Stimulated activated CD4-positive, alpha-beta T cell treated with anti-CD3 and anti-CD28 coated beads, Interleukin-1b, Interleukin-23, amount 100 ng/mL, for 48 hours (primary cell): ENCODE measurements at places on chromosomes 16 and 17.

DNA sequence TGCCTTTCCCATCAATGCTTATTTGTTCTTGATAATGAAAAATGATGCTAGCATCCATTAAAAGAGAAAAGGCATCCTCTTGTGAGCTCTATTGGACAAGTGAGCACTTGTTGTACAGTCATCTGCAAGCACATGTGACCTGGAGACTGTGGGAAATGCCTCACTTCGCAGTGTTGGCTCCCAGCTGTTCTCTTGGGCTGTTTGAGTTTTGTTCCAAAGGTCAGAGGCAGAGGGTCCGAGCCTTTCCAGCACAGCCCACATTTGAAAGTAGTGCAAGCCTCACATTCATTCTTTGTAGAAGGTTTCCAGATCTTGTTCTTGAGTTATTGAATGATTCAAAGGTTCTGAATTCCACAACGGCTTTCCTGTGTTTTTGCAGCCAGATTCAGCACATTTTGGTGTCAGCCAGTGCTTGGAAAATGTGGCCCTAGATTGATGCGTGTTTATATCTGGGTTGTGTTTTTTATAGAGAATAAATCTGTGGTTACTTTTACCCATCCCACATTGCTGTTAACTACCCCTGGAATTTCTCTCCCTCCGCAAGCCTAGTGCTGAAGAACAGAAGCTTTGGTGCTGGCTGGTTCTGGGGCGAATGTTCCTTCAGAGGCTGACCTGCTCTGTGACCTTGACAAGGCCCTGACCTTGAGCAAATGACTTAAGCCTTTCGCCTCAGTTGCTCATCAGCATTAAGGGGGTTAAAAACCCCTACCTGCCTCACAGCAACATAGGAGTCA, 49.8 kb downstream of the CDH1 start:
- no peak for DNase-seq

- no peak for DNase-seq
Observed at GRCh38 chr17:61366076-61366714, 33.4 kb upstream of the TBX2 start.

DNA sequence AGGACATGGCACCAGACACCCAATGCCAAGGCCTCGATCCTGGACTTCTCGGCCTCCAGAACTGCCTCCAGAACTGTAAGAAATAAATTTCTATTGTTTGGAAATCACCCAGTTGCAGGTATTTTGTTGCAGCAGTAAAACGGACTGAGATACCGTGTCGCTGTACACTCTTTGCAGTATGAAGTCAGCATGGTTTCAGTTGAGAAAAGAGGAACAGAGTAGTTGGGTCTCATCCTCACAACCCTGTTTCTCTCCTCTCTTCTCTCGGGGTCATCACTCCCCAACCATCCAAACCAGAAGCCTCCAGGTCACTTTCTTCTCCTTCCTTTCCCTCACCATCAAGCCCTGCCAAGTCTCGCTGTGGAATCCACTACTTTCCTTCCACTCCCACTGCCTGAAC, 77.8 kb downstream of the ADCY9 start:
- DNase-seq, result no peak

GRCh38 chr16:85136213-85136701, 24.0 kb upstream of the CIBAR2 start:
- no peak for DNase-seq

DNA sequence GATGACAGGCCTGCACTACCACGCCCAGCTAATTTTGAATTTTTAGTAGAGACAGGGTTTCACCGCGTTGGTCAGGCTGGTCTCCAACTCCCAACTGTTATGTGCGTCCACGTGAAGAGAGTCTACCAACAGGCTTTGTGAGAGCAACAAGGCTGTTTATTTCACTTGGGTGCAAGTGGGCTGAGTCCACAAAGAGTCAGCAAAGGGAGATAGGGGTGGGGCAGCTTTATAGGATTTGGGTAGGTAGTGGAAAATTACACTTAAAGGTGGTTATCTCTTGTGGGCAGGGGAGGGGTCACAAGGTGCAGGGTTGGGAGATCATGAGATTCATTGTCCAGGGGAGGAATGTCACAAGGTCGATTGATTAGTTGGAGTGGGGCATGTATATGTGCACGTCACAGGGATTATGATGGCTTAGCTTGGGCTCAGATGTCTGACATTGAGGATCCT, 111.6 kb downstream of the GOSR1 start:
- no peak for DNase-seq

DNA sequence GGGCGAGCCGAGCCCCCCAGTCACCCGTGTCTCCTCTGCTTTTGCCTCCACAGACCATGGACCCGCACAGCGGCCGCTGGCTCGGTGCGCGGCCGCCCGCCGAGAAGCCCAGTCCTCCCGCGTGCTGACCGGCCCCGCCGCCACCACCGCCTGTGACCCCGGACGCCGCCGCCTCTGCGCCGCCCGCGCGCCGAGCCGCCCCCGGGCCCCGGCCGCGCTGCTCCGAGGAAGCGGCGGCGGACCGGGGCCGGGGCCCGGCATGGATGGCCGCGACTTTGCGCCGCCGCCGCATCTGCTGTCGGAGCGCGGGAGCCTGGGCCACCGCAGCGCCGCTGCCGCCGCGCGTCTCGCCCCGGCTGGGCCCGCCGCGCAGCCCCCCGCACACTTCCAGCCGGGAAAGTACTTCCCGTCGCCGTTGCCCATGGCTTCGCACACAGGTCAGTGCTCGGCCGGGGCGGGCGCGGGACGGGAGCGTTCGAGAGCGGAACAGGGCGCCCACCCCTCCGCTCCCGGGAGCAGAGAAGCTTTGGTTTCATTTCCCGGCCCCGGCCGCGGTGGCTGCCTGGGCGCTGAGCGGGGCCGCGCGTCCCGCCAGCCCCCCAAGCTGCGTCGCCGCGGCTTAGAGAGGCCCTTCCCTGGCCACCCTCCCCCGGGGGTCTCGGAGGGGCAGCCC, 4.4 kb downstream of the BAHCC1 start:
- no peak for DNase-seq

- DNase-seq, result no peak
Observed at GRCh38 chr17:72580321-72581127, 459.7 kb downstream of the SOX9 start.

DNA sequence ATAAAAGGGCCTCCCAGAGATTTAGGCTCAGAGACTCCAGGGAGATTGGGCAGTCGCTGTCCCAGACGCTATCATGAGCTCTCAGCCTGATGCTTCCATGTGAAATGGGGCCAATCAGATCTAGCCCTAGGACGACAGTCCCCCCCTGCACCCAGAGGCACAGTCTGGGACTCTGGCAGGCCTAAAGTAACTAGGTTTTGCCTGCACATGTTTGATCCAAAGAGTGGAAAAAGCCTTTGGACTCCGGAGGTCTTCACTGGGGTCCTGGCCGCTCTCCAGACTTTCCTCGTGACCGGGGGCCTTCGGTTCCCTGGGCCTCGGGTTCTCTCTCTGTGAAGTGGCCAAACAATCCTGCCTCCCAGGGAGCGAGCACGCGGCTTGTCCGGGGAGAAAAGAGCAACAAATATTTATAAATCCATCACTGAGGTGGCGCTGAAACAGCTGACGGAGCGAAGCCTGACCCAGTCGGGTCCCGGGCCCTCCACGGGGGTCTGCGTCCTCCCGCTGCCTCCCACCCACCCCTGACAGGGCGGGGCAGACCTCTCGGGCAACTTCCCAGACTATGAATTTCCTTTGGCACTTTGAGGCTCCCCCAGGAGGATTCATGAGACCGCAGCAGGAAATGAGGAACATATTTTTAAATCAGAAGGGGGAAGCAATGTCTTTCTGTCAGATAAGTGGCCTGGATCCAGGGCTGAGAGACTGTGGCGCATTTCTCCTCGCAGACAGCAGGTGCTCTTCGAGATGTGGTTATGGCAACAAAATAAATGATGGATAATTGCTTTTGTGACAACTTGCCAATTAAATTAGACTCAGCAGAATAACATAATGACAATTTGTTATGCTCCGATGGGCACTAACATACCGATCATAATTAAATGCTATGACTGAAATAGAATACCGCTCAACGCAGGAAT, 38.9 kb downstream of the MRPS23 start:
- DNase-seq, result no peak

DNA sequence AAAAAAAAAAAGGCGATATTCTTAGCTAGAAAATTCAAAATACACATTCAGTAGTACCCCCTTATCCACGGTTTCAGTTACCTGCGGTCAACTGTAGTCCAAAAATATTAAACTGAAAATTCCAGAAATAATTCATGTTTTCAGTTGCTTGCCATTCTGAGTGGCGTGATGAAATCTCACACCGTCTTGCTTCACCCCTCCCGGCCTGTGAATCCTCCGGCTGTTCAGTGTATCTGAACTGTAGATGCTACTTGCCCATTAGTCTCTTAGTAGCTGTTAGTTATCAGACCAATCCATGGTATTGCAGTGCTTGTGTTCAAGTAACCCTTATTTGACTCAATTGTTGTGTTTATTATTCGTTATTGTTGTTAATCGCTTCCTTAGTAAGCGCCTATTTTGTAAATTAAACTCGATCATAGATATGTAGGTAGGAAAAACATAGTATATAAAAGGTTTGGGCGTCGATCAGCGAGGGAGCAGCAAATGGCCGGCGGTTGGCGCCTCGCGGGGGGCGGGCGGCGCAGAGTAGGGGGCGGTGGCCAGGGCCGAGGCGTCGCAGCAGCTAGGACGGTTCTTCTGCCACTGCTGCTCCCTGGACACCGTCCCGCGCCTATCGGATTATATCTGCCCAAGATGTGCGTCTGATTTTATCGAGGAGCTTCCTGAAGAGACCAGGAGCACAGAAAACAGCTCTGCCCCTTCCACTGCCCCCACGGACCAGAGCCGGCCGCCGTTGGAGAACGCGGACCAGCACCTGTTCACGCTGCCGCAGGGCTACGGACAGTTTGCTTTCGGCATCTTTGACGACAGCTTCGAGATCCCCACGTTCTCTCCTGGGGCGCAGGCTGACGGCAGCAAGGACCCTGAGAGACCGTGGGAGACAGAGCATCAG, 39.8 kb upstream of the AKAP1 start:
- no peak for DNase-seq

- no peak for DNase-seq
Observed at GRCh38 chr17:16905593-16906191, 66.2 kb downstream of the TNFRSF13B start.

- peak; percentile 61 for DNase-seq
Observed at GRCh38 chr17:75031972-75032719, 14.6 kb downstream of the ATP5PD start.

DNA sequence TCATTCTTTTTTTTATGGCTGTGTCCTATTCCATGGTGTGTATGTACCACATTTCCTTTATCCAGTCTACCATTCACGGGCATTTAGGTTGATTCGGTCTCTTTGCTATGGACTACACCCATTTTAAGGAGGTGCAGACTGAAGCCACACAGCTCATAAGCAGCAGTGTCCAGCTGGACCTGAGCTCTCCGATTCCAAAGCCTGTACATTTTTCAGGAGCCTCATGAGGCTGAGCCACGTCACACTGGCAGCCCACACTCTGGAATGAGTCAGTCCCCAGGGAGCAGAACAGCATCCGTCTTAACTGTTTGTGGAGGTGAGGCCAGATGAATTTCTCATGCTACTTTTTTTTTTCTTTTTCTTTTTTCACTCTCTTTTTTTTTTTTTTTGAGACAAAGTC, 116.1 kb downstream of the C16orf95 start:
- no peak for DNase-seq

DNA sequence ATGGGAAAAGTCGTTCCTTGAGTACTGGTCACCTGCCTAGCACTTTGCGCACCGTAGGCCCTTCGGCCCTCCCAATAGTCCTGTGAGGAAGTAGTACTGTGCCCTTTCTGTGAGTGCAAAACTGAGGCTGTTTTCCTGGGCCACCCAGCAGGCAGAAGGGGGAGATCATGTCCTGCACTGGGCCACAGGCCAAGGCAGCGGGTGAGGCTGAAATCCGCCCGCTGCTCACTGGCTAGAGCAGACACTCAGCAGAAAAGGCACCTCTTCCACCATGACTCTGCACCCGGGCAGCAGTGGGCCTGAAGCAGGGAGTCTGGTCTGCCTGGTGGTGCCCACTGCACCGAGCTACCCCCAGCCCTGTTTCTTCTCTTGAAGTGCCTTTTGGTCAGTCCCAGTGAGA, 20.2 kb downstream of the METTL22 start:
- DNase-seq, result no peak

- no peak for DNase-seq
Observed at GRCh38 chr16:13835935-13836730, 83.8 kb upstream of the ERCC4 start.

- DNase-seq, result no peak
Observed at GRCh38 chr17:82463391-82463790, 4.8 kb downstream of the NARF start.

DNA sequence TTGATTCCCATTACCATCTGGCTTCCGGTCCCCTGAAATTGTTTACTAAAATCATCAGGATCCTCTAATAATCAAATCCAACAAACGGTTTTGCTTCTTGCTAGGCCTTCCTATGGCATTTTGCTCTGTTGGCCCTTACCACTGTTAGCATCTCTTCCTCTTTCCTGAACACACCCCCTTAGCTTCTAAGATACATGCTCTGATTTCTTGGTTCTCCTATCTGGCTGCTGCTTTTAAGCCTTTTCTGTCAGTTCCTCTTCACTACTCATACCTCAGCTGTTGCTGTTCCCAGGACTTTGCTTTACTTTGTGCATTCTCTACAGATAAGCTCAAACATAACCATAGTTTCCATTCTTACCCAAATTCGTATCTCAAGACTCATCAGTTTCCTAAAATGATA, 11.4 kb downstream of the CAPNS2 start:
- DNase-seq, result no peak

GRCh38 chr16:50340578-50340977, 28.2 kb downstream of the BRD7 start:
- DNase-seq, result no peak

GRCh38 chr16:25260416-25260815, 2.8 kb upstream of the ZKSCAN2 start:
- DNase-seq, result no peak

DNA sequence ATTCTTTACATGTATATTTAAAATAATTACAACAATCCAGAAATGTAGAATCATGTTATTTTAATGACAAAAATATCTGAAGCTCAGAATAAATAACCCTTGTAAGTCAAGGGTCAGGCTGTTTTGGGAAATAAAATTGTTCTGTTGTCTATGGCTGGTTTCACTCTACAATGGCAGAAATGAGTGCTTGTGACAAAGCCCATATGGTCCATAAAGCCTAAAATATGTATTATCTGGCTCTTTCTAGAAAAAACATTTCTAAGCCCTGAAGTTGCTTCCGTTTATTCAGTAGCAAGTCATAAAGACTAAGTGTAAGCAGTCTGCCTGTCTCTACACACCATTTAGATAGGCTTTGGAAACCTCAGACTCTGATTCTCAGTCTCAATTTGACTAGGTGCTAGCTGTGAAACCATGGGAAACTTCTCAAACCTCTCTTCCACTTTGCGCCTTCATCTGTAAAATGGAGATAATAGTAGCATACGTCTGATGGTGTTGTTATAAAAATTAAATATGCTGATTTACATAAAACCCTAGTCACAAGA, 365.7 kb upstream of the CA10 start:
- no peak for DNase-seq

GRCh38 chr17:56914581-56915273, 878 bp upstream of the TRIM25 start:
- no peak for DNase-seq

- DNase-seq, result no peak
Observed at GRCh38 chr16:70573451-70574121, 50.0 kb downstream of the SF3B3 start.

- DNase-seq, result no peak
Observed at GRCh38 chr17:77597418-77598240, 360.9 kb upstream of the TNRC6C start.
